ENCODE measurements at places on chromosomes 16 and 17.

DNA sequence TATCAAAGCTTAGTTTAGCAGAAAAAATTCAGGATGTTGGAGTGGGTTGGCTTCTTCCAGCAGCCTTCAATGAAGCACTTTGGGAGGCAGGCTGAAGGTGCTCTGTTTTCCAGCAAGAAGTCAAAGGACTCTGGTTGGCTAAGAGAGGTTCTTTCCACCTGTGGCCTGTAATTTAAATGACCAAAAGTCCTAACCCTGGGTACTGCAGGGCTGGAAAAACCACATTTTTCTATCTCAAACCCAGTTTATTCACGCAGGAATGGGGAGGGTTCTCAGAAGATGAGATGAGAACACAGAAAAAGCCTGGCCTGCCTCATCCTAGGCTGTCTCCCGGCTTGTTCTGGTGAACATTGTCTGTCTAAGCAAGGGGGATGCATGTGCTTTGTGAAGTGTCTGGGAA lies 68.6 kb upstream of the ZFHX3 start:
- no peak for DNase-seq

DNA sequence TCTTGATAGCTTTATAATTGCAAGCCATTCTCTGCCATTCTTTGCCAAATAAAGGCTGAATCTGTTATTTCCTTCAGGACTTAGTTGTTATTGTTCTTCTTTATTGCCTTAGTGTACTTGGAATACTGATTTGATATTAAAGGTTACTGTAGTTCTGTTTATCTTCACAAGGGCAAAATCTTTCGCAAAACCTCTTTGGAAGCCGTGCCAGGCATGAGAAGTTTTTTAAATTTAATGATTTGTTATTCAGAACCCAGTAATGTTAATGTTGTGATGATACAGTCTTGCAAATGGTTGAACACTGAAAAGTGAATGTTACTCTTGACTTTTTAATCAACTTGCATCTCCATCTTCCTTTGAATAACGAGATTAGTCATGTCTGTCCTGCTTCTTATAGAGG lies 1225.2 kb upstream of the GOT2 start:
- no peak for DNase-seq

DNA sequence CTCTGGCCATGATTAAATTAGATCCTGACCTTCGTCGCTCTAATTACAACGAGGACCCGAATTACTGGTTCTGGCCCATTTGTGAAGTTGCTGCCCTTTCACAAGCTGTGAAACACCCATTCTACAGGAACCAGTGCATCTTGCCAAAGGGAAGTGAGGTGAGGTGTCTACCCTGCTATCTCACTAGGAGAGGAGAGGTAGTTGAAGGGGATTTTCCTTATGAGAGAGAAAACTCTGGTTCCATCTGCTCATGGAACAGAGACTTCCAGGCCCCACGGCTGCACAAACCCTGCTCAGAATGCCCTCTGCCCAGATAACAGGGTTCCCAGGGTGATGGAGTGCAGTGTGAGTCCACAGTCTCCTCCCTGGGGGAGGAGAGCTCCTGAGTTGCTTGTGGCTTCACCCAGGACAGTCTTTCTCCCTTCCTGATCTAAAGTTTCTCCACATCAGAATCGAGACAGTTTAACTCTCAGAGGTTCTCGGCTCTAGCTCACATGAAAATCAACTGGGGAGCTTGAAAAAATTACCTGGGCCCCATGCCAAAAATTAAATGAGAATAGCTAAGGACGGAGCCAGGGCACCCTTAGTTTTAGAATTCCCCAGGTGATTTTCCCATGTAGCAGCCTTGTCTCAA lies 7.8 kb upstream of the SSTR2 start:
- no peak for DNase-seq

- DNase-seq = no peak
Measured at GRCh38 chr17:42806249-42806648, 7.6 kb downstream of the CNTD1 start.

GRCh38 chr16:83115491-83116232 lies 488.9 kb downstream of the CDH13 start:
- DNase-seq = peak; percentile 18

GRCh38 chr17:35732806-35733136 lies 1.3 kb downstream of the RASL10B start:
- DNase-seq = no peak

DNA sequence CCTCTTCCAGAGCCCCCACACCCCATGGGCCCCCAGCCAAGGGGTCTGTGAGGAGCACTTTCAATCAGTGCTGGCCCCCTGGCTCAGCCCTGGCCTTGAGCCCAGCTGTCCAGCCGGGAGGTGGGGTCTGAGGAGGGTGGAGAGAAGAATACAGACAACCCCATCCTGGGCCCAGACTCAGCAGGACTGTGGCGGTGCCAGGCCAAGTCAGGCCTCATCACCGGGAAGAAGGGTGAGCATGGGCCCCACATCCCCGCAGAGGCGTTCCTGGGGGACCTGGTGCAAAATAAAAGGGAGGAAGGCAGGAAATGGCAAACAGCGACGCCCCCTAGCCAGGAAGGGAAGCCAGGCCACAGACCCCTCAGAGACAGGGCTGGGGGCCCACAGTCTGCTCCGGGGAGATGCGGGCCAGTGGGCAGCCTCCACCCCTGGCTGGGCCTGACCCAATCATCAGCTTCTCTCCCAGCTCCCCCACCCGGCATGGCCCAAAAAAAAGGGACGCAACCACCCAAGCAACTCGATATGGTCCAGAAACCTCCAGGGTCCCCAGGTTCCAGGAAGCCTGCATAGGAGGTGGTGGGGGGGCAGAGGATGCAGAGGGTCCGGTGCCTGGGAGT lies 20.6 kb downstream of the ZNF423 start:
- DNase-seq = no peak

DNA sequence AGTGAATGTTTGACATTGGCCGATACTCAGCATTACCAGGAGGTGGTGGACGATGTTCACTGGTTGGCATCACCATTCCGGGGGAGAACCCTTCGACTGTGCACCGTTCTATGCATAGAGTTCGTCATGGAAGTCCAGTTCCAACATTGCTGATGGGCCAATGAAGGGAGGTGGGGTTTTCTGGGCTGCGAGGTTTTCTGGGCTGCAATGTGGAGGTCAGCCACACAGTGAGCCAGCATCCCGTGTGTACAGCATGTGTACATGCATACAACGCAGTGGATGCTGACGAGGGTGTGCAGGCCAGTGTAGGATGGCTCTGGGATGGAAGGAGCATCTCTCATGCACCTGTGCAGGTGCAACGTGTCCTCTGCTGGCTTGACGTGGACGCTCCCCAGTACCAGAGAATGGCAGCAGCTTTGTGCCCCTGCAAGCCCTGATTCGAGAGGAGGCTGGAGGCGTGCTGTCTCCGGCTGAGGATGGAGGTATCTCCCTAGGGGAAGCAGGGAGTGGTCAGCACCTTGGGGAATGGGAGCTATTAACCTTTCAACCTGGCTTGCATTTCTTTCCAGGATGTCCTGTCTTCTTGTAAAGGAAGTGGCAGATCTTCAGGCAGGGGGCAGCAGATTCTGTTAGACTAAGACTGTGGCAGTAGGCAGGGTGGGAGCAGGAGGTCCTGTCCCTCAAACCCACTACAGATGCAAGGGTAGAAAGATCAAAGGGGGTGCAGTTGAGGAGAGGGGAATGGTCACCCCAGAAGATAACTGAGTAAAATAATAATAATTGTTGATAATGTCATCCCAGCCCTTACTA lies 98.2 kb downstream of the CYLD start:
- no peak for DNase-seq

DNA sequence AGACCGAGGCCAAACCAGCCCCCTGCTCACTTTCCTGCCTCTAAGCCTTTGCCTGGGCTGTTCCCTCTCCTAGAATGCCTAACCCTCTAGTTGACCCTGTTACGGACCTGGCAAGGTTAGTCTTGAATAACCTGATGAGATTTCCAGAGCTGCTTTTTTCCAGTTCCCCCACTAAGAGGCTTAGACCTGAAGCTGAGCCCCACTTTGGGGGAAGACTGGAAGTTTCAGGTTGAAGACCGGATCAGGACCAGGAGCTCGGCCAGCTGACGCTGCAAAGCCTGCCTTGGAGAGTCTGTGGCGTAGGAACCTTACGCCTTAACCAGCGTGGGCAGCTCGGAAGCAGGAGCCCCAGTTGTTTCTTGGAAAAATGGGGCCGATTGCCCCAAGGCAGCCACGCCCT lies 129.8 kb downstream of the OR1D5 start:
- DNase-seq = no peak

- peak; percentile 64 for DNase-seq
Measured at GRCh38 chr16:3879887-3880564, 487 bp downstream of the CREBBP start.

- no peak for DNase-seq
Measured at GRCh38 chr17:81735264-81736102, 23.4 kb downstream of the SLC25A10 start.

- DNase-seq = peak; percentile 11
Measured at GRCh38 chr16:55389426-55390073, 65.5 kb downstream of the IRX6 start.
